ENCODE measurements at places on chromosomes 6 and 20.

DNA sequence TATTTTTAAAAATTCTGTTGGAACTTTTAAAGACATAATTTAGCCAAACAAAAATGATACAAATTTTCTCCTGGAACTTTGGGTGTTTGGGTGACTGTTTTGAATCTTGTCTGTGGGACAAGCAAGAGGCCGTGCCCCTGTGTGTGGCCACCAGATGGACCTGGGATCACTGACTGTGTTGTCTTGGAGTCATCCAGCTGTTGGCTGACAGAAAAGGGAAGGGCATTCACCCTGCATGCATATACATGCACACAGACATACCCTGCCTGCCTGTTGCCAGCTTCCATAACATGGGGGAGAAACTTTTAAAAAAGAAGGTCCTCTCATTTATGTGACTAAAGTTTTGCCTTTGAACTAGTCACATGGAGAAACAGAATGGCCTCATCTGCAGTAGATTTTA is 72.7 kb downstream of the BLOC1S5 start:
- DNase-seq = no peak

DNA sequence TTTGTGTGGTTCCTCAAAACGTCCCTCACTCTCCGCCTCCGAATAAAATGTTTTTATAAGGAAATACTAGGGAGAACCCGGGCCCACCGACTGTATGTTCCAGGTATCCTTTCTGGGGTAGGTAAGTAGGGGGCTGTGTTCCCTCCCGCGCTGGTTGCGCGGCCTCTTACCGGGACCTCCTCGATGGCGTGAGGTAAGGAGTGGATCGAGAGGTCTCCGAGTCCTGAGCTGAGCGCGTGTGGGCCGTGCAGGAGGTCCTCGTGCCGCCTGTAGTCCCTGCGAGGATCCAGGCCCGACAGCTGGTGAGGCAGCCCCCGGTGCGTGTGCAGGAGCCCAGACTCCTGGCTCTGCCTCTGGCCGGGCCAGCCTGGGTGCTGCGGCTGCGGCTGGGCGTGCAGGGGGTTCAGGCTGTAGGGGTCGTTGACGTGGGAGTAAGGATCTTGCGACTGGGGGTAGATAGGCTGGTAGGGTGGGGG is 5.1 kb downstream of the TFAP2A start:
- no peak for DNase-seq

DNA sequence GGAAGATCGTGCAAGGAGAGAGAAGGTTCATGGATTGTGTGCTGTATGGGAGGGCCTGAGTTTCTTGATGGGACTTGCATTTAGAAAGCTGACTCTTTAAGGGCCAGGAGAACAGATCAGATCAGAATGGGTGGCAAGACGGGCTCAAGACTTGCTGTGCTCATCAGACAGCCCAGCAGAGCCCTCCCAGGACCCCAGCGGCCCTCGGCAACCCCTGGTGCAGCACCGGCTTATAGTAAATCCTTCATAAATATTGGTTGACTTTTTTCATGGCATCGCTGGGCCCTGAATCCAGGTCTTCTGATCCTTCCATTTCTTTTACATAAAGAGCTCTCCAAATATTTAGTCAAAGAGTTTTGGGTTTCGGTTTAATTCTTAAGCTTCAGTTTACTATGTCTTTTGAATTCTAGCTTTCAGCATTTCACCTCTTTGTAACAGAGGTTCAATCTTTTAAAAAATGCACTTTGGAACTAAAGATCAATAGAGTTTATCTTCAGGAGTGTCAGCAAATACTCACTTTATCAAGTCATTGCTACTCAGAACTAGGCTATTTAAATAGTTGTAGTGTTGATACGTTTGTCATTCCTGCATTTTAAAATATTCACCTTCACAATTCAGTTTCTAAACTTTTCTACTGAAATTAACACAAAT is 205.6 kb downstream of the ZDHHC14 start:
- no peak for DNase-seq

GRCh38 chr20:25009218-25010145 is 16.9 kb upstream of the APMAP start:
- DNase-seq = no peak

- DNase-seq = no peak
Observed at GRCh38 chr6:5059036-5059896, 25.9 kb upstream of the PPP1R3G start.

- DNase-seq = no peak
Observed at GRCh38 chr20:11429168-11429567, 488.5 kb upstream of the BTBD3 start.

- DNase-seq = no peak
Observed at GRCh38 chr6:126890055-126890454, 228.4 kb upstream of the RSPO3 start.

- DNase-seq = no peak
Observed at GRCh38 chr20:47175493-47175892, 181.0 kb downstream of the ZMYND8 start.

GRCh38 chr6:154139892-154140291 is 100.9 kb downstream of the OPRM1 start:
- no peak for DNase-seq

- no peak for DNase-seq
Observed at GRCh38 chr6:24387818-24388217, 14.9 kb upstream of the MRS2 start.
